Stimulated activated CD4-positive, alpha-beta T cell treated with anti-CD3 and anti-CD28 coated beads, Interleukin-1b, Interleukin-23, amount 100 ng/mL, for 1 hour (primary cell): ENCODE measurements at places on chromosomes 11 and 22.

- DNase-seq = no peak
These were observed 20.1 kb upstream of the CD44 start for GRCh38 chr11:35118906-35119305.

DNA sequence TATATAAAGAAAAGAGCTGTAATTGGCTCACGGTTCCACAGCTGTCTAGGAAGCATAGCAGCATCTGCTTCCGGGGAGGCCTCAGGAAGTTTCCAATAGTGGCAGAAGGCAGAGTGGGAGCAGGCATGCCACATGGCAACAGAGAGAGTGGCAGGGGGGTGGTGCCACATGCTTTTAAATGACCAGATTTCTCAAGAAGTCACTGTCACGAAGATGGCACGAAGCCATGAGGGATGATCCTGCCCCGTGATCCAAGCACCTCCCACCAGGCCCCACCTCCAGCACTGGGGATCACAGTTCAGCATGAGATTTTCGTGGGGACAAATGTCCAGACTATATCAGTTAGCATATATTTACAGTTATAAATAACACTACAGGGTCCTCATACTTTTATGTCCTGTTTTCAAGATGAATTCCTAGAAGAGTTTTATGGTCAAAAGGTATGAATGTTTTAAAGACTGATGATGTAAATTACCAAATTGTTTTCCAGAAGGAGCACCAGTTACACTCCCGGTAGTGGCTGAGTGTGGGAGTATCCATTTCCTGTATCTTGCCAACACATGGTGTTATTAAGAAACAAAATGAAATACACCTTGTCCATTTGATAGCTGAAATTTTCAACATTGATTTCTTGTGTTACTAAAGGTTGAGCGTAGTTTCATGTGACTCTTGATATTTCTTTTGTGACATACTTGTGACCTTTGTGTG lies 19.2 kb downstream of the FAM118A start:
- no peak for DNase-seq

- no peak for DNase-seq
These were observed 17.5 kb upstream of the CD3E start for GRCh38 chr11:118287006-118287405.

- no peak for DNase-seq
These were observed 96.9 kb downstream of the SBF2 start for GRCh38 chr11:10197091-10197490.

DNA sequence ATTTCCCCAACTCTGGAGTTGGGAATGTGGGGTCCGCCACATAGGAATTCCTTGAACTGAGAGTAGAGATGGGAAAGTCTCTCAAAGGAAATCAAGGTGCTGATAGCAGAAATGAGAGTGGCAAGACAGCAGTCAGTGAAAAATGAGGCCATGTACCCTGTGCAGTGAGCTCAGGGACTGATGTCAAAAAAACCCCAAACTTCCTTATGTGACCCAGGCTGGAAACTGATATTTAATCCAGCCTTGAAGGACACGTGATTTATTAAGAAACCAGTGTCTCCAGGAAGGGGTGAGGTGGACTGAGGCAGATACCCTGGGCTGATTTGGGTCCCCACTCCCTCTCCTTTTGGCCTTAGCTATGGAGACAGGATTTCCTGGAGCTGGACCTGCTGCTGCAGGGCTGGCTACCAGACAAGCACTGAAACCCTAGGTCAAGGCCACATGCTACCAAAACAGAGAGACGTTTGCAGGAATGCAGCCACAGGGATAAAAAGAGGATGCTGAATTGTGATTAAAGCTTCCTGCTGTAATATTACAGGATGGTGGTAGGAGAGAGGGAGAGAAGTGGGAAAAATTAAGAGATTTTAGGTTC lies 25.3 kb upstream of the FCHSD2 start:
- no peak for DNase-seq

GRCh38 chr11:100066399-100066798 lies 620.7 kb upstream of the ARHGAP42 start:
- DNase-seq = no peak

DNA sequence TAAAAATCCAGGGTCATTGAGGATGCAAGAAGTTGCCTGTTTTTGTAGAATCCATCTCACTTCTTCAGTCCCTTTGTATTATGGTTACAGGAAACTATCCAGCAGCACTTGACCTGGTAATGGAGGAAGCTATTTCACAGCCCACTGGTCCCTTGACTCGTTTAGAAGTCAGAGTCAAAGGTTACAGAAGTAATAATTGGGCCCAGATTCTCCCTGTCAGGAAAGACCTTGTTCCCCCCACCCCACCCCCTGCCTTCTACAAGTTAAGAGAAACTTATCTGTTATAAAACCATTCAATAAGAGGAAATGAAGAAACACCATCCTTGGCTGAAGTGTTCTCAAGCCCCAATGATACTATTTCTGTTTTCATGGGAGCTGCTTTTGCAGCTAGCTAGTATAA lies 65.8 kb downstream of the CSTPP1 start:
- DNase-seq = no peak

GRCh38 chr22:18063306-18063705 lies 14.5 kb upstream of the PEX26 start:
- DNase-seq = no peak

- no peak for DNase-seq
These were observed 10.1 kb downstream of the CSRP3 start for GRCh38 chr11:19191530-19192169.

GRCh38 chr11:115623021-115623451 lies 118.8 kb upstream of the CADM1 start:
- DNase-seq = no peak

DNA sequence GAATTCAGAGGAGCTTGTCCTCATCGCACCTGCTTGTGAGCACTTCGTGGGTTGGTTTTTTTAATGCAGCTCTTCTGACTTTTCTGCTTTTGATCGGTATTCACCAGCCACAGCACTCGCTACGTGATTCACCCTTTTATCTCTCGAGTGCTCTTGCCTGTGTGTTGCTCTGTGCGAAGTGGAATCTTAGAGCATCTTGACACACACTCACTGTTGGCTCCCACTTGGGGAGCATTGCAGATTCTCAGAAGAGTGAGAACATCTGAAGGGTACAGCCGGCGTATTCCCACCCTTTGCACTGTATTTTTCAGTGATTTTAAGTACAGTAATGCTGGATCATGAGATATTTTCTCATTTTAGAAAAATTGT lies 10.9 kb downstream of the TNNT3 start:
- DNase-seq = no peak

DNA sequence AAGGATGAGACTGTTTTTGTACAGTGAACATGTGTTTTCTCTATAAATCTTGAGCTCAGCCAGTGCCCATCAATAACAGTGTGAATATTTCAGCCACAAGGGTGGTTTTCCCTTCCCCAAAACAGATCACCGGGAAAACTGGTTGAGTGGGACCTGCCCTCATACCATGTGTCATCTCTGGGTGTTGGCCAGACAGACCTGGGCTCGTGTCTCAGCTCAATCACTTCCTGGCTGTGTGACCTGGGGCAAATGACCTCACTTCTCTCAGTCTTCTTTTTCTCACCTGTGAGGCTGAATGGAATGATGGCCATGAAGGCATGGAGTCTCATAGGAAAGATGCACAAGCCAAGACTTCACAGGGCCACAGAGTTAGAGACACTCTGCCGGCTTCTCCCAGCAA lies 74.7 kb downstream of the COMMD9 start:
- DNase-seq = no peak

DNA sequence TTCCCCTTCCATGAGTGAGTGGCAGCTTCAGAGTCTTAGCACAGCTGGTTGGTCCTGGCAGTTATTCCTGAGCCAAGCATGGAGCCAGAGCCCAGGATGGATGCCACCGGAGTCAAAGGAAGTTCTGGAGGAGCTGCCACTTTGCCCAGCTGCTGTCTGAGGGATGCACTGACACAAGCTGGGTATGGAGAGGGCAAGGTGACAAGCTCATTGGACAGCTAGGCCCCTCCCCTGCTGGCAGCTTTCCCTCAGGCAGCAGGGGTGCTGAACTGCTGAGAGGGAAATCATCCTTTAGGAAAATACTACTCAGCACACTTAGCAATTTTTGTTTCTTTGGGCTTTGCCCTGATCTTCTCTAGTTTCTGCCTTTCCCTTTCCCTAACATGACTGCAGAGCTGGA lies 99.3 kb upstream of the SESN3 start:
- no peak for DNase-seq

GRCh38 chr11:46141597-46141996 lies 20.3 kb upstream of the PHF21A start:
- DNase-seq = no peak

GRCh38 chr11:110757962-110758755 lies 45.9 kb upstream of the ARHGAP20 start:
- DNase-seq = no peak

GRCh38 chr11:44729063-44729462 lies 2.3 kb downstream of the TSPAN18 start:
- no peak for DNase-seq

DNA sequence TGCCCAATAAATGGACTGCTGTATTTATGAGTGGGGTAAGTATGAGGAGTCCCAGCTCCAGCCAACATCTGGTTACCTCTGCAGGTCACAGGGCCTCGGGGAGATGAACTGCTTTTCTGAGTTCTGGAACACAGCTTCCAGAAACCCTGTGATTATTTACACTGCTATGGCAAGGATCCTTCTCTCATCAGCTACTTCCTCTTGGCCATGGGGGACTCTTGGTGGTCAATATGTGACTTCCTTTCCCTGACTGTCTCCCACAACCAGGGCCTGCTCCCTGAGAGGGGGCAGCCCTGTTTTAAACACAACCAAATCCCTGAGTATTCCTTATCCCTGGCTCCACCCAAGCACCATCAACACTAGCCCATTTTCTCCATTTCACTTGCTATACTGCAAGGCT lies 10.0 kb downstream of the RHOG start:
- DNase-seq = no peak

- DNase-seq = no peak
These were observed 68.0 kb downstream of the ETS1 start for GRCh38 chr11:128519338-128519737.

DNA sequence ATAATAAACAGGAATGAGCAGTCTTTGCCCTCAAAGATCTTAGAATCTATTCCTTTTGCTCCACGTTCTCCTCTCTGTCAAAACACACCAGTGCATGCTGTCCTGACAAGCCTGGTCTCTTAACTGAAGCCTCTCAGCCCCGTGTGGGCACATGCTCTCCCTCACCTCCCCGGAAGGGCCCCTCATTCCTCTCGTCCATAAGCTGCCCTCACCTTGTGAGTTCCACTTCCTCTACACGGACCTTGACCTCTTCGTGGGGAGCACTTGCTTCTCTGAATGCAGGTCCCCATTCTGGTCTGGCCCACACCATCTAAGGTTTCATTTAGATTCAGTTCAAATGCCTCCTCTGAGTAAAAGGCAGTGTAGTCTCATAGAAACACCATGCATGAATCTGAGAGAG lies 412.3 kb upstream of the SYN3 start:
- no peak for DNase-seq

DNA sequence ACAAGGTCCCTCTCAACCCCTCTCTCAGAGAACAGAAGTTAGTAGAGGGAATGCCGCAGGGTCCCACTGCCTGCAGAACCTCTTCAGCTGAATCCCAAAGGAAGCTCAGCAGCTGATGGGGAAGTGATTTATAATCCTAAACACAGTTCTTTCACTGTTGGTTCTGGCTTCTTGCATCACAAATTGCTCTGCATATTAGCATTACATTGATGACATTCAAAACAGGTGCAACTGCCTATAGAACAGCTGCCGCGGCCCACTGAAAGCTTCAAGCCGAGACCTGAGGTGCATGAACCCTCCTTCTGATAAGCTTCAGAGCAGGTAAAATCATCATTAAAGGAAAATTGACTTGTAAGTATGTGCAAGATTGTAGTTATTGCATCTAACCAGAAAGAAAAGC lies 75.2 kb upstream of the KIRREL3 start:
- no peak for DNase-seq

DNA sequence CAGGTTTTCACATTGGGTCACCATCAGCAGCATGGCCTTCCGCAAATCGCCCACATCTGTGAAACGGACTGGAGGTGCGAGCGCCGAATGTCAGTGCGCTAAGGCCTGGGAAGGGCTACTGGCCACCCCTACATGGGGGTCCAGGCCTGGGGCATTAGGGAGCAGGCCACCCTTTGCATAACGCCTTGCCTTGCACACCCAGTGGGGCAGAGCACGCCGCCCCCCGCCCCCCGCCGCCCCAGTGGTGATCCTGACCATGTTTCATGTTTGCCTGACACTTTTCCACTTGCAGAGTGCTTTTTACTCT lies 2.6 kb downstream of the GRK2 start:
- no peak for DNase-seq

- no peak for DNase-seq
These were observed 314.9 kb downstream of the CTTN start for GRCh38 chr11:70713086-70713835.

DNA sequence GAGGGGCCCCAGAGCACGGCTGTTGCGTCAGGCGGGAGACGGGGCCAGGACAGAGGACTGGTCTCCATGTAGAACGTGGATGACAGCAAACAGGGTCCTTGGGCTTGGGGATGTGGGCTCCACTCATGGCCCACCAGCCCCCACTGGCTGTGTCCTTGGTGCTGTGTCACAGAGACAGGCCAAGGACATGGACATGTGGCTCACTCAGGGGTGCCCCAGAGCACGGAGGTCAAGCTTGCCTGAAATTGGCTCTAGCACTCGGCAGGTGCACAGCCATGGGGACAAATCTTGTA lies 14.4 kb downstream of the FADS2 start:
- DNase-seq = no peak

DNA sequence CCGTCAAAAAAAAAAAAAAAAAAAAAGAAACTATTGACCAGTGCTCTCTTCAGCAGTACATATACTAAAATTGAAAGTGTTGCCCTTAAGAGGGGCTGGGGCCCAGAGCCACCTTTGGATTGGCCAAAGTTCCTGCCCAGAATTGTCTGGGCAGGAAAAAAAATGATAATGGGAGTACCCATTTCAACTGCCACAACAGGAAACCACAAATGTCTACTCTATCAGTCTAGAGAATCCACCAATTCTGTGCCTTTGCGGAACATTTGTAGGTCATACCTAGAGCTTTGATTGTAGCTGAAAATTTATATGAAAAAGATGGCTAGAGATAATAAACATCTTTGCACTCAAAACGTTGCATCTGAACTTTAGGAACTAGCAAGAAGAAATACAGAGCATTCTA lies 69.4 kb downstream of the FAM76B start:
- no peak for DNase-seq

DNA sequence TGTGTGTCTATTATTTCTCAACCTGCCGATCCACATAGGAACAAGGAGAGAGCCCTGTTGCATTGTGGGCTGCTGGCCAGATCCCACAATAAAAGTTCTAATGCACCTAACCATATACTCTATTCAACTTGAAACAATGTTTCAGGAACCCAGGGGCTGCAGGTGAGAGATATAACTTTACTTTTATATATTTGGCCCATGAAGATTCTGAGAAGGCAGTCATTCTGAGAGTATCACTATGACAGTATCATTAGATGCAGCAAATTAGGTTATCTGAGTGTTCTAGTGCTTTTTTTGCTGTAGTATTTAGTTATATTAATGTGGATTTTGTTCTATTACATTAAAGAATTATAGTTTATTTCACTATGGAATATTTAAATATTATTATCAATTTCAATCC lies 655.1 kb upstream of the ARHGAP42 start:
- no peak for DNase-seq
